ENCODE measurements at places on chromosomes 1 and 21.

DNA sequence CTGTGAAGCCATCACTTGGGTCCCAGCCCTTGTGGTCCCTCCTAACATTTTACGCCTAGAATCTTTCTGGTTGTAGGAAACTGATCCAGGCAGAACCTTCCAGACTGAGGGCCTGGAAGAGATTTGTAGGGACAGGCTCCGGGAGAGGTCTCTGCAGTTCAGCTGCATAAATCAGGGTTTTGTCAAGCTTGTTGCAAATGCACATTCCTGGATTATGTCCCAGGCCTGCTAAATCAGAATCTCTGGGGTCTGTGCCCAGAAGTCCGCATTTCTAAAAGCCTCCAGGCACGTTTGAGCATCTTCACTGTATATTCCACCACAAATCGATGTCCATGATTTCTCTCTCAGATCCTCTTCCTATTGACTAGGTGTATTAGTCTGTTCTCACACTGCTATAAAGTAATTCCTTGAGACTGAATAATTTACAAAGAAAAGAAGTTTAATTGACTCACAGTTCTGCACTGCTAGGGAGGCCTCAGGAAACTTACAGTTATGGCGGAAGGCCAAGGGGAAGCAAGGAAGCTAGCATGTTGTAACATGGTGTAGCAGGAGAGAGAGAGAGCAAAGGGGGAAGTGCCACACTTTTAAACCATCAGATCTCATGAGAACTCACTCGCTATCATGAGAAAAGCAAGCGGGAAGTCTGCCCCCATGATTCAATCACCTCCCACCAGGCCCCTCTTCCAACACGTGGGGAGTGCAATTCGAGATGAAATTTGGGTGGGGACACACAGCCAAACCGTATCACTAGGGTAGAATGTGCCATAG is 1.2 kb upstream of the FHAD1 start:
- DNase-seq: no peak

GRCh38 chr21:17813353-17813752 is 5.8 kb downstream of the C21orf91 start:
- DNase-seq: no peak

DNA sequence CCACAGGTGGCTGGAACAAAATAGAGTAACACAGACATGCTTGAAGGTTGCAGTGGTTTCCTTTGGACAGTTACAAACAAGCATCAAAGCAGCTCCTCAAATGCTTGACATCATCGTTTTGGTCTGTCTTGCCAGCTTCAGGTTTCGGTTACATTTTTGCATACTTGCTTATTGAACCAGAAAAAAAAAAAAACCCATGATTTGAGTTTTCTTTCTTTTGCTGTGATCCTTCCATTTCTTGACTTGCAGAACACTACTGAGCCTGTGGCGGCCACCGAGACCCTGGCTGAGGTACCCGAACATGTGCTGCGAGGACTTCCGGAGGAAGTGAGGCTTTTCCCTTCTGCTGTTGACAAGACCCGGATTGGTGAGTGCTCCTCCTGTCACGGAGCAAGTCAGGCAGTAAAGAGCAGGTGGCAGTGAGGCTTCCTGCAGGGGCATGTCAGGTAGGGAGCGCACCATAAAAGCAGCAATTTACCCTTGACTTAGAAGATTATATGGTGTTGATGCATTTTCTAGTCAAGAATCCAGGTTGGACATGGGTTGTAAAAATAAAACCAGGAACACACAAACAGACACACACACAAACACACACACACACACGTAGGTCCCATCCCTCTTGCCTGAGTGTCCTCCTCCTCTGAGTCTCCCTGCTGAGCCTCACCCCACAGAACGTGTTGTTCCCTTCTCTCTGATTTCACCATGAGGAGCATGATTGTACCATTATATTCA is 30.9 kb downstream of the PRDM2 start:
- no peak for DNase-seq

DNA sequence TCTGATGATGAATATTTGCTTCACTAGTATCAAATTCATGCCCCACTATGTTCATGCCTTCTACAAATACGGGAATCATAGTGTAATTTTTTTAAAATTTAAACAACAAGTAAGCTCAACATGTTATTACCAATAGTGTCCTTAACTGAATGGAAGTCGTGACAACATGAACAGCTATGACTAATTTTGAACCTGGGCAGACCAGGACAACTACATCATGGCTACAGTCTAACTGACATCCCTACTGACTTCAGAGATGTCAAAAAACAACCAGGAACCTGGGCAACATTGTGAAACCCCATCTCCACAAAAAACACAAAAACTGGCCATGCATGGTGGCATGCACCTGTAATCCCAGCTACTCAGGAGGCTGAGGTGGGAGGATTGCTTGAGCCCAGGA is 33.5 kb upstream of the RAP1A start:
- no peak for DNase-seq

- peak; percentile 63 for DNase-seq
Observed at GRCh38 chr1:155070721-155071569, 7.4 kb downstream of the EFNA4 start.

DNA sequence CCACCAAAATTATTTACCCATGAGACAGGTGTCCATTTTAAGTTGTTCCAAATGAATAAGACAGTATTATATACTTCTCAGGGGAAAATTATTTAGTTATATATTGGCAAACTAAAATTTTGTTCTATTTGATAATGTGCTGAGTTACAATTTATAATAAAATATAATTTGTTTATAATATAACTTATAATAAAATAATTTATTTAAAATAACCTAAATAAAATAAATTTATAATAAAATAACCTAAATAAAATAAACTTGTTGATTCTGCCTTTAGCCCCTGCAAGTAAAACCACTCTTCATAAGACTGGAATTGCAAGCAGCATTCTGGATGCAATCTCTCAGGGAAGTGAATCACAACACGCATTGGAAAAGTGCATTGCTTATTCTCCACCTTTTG is 69.6 kb downstream of the RAVER2 start:
- DNase-seq: no peak

DNA sequence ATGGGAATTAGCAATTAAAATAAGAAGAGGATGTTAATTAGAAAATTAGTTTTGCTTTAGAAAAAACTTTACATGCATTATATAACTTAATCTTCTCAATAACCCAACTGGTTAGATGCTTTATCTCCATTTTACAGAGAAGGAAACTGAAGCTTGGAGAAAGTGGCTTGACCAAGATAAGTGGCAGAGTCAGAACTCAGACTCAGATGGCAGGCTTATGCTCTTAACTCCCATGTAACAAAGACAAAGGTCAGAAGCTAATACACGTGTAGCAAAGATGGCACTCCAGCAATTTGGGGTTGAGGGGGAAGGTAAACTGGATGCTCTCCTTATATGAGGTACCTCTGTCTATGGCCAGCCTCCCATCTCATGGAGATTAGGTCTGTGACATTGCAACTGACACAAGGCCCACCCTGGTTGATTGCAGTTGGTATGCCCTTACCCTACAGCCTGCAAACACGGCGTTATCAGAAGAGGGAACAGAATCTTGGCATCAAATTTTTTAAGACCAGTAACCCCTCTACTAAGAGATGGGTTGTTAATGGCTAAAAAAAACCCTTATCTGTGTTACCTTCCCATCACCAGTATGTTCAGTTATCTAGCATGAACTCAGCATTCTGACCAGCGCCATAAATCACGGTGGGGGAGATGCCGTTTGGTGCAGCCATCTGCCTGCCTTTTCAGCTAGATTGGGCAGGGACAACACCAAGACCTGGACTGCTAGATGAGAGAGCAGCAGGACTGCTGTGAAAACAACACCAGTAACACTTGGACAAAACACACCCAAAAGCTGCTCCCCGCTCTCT is 97.0 kb downstream of the UBR4 start:
- no peak for DNase-seq

- no peak for DNase-seq
Observed at GRCh38 chr1:7382971-7383370, 388.1 kb upstream of the VAMP3 start.

- DNase-seq: no peak
Observed at GRCh38 chr1:165907256-165907857, 79.9 kb downstream of the UCK2 start.

DNA sequence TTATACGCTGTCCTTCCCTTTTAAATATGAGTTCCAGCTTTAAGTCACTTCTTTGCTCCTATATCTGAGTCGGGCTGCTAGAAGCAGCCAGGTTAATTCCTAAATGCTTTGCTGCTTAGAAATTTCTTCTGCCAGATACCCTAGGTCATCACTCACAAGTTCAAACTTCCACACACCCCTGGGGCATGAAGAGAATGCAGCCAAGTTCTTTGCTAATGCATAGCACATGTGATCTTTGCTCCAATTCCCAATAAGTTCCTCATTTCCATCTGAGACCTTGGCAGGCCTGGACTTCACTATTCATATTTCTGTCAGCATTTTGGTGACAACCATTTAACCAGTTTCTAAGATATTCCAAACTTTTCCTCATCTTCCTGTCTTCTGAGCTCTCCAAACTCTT is 14.5 kb upstream of the APP start:
- no peak for DNase-seq

GRCh38 chr21:40706806-40707655 is 139.9 kb downstream of the DSCAM start:
- DNase-seq: no peak

DNA sequence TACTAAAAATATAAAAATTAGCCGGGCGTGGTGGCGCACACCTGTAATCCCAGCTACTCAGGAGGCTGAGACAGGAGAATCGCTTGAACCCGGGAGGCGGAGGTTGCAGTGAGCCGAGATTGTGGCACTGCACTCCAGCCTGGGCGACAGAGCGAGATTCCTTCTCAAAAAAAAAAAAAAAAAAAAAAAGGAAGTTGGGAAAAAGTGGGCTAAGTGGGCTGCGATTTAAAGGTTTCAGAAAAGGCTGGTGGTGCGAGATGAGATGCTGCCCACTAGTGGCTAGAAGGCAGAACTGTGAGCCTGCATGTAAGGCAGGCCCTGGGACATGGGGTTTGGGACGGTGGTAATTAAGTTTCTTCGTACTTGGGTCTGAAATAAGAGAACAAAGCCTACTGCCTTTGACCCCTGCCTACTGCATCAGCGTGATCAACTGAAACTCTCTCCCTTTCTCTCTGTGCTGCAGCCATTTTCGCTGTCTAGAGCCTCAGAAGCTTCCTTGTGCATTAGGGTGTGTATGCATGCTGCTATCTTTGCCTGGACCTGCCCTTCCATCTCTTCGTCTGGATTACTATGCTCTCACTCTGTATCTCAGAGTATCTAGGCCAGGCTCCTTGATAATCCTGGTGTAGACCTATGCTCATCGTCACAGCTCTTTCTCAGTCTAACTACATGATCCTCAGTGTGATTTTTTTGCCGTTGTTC is 12.4 kb downstream of the FMOD start:
- DNase-seq: peak; percentile 50

- DNase-seq: no peak
Observed at GRCh38 chr21:45160198-45160597, 85.8 kb downstream of the ADARB1 start.

GRCh38 chr1:62875676-62876075 is 91.7 kb downstream of the ATG4C start:
- no peak for DNase-seq

DNA sequence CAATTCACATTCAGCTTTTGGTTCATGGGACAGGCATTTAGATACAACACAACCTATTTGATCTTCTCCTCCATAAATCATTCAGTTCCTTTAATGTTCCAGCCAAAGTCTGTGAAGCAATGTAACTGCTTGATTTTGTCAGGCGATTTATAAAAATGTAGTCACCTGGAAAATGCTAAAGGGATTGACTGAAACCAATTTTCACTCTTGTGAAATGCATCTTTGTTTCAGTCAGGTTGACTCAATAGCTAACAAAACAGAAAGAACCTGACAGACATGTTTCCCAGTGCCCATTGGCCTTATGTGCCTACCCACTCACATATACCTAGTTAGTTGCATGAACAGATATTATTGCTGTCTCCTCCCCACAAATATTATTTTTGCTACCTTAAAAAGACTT is 335.7 kb downstream of the CHRM3 start:
- DNase-seq: no peak

- DNase-seq: no peak
Observed at GRCh38 chr1:222335586-222335985, 212.3 kb downstream of the HHIPL2 start.

- DNase-seq: no peak
Observed at GRCh38 chr1:115469703-115470476, 131.8 kb upstream of the NGF start.

DNA sequence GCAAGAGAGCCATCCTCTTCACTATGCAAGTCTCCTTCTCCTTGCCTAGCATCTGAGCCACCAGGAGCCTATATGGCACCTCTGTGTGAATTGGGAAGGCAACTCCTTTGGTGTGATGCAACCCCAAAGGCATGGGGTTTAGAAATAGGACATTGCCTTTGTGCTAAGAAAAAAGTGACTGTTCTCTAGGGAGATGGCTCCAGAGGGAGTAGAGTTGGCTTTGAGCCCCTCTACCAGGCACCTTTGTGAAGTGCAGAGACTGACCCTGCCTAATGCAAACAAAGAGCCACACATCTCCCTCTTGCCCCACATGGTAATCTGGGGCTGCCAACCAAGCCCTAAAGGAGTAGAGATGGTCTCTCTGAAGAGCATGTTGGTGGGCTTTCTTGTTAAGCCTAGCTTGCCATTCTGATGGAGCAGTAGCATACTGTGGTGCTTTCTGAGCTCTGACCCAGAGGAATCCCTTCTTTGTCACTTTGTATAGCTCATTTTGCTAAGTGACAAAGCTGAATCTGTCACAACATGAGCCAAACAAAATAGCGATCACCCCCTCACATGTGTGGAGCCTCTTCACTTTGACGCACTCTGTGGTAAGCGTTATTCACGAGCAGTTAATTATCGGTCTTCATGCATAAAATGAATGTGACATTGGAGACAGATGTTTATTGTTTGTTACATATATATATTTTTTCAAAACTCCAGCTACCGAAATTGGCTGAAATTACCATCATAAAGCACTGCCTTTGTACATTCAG is 74.4 kb downstream of the RWDD3 start:
- DNase-seq: no peak

DNA sequence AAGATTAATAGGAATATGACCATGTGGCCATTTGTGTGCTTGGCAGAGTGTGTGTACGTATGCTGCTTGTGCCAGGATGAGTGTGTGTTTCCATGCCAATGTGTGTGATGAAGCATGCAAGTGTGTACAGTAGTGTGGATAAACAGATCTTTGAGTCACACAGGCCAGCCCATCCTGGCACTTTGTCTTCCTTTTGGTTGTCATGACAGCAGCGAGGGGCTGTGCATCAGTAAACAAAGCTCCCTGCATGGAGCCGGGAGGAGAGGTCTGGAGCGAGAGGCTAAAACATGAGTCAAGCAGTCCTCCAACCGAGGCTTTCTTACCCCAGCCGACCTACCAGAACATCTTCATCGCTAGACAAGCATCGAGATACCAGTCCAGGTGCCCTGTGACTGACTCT is 221.2 kb downstream of the CACNA1E start:
- no peak for DNase-seq

GRCh38 chr1:236064674-236065508 is at the start of gene NID1:
Gene NID1 (minus strand): TSS chr1:236065090. CDS start chr1:236065079, 11 bp downstream.
- DNase-seq: no peak

Measured in nucleus accumbens (tissue), 56 donors.